ENCODE measurements at places on chromosomes 2 and 18. TPM values are rescaled to one million over a fixed set of nuclear protein-coding genes. Genes with fewer than 3 reads are reported as not detected.

The ATP8B1 gene
- total RNA-seq, result 11.2 TPM

The FOXI3 gene
- not detected for total RNA-seq

The NYAP2 gene
- total RNA-seq, result not detected

The SETBP1 gene
- total RNA-seq, result 15.0 TPM

The LINC00305 gene
- not detected for total RNA-seq

The TLX2 gene
- not detected for total RNA-seq

The SERPINB3 gene
- total RNA-seq, result not detected

- DNase-seq, result no peak
Measured at GRCh38 chr2:88022669-88022921, 6.2 kb upstream of the RNU2-63P start.

DNA sequence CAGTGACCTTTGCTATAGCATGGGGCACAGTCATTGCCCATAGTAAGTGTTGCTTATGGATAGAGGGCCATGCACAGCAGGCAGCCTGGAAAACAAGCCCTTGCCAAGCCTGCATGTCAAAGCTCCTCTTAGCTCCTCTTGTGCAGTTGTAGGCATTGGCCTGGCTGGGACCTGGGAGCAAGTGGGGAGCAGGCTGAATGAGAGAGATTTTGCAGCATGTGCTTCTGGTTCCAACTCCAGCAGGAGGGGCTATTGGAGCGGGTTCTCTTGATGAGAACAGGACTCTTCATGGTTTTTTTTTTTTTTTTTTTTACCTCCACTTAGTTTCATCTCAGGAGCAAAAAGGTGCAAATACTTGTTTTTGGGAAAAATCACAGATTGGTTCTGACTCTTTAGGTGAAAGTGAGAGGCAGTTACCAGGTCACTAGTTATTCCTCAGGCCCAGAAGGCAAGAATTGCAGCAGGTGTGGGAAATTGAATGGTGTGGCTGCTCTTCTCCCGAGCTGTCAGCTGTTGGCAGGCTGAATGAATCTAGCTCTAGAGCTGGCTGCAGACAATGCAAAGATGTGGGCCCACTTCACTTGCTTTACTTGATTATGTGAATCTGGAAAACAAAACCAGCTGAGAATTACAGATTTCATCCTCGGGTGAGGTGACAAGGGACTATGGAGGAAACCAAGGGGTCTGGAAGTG is 95.9 kb downstream of the MAP4K4 start:
- no peak for DNase-seq

- DNase-seq, result peak; percentile 11
Measured at GRCh38 chr2:11573418-11574175, 39.8 kb downstream of the GREB1 start.

DNA sequence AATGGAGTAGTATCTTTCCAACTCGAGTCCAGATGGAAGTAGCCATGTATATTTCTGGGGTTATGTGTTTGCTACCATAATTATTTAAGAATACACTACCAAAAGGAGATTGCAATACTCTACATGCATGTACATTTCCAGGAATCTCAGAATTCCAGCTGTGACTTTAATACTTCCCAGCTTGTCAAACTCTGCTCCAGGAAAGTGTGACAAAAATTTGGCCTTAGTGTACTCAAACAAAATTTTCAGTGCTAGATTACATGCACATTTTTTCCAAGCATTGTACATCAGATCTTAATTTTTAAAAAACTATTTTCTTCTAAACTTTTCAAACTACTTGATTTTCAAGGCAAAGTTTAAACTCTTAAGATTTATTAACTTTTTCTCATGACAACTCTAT is 1791.6 kb downstream of the SUCLG1 start:
- no peak for DNase-seq

DNA sequence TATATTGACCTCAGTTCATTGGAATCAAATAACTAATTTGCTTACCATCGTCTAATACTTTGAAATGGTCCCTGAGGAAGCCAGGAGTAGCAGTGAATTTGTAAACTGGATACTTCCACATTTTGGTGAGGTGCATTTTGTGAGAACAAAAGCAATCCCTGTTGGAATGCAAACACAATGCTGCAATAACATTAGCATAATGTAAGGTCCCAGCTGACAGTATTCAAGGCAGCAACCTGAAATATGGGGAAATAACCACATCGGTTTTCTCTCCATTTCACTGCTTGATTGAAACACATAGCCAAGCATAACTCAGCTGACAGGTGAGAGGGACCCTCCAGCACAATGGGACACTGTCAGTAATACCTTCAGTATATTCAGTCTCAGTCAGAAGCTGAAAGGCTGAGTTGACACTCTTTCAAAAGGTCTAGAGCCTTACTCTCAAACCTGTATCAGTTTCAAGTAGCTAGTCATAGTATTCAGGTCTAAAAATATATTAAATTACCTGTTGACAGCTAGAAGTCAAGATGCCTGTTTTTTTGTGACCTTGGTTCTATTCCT is 1311.9 kb upstream of the NRXN1 start:
- no peak for DNase-seq

- no peak for DNase-seq
Measured at GRCh38 chr2:207465894-207466293, 63.9 kb upstream of the CREB1 start.

DNA sequence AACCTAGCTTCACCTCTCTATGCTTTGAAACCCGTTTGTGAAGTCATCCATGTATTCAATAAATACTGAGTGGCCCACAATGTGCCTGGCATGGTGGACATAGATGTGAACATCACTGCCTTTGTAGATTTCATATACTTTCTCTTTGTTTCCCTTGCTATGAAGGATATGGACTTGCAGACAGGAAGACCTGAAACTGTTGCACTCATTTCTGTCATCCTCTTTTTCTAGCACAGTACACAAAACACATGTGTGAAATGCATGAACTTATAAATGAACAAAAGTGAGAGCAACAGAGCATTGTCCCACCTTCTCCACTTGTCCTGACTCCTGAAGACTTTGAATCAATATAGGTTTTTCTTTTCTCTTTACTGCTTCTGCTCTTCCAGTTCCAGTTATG is 249.4 kb upstream of the LINC00305 start:
- no peak for DNase-seq

GRCh38 chr18:69948919-69949537 is 1.4 kb upstream of the CD226 start:
- DNase-seq, result peak; percentile 71

DNA sequence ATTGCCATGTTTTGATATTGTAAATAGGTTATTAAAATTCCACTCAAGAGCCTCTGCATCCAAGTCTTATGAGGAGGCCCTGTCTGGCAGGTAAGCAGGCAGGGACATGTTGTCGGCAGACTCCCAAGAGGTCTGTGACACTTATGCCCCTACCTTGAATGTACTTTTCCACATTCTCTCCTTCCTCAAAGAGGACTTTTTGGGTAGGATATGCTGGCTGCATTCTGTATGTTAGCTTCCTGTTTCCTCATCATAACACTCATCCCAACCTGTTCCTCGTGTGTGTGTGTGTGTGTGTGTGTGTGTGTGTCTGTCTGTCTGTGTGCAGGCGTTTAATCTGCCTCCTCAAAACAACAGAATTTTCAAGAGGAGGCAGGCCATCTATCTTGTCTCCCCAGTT is 75.3 kb downstream of the USP40 start:
- DNase-seq, result no peak

DNA sequence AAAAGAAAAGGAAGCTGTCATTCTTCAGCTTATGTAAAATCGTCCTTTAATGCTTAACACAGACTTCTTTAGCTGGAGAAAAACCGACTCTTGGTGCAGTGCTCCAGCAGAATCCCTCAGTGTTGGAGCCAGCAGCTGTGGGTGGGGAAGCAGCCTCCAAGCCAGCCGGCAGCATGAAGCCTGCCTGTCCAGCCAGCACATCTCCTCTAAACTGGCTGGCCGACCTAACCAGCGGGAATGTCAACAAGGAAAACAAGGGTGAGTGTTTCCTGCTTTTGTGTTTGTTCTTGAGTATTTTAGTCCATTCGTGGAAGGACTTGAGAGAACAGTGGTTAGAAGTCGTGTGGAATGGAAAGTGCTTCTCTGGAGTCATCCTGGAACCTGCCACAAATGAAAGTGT is 38.9 kb downstream of the KDM3A start:
- DNase-seq, result no peak

DNA sequence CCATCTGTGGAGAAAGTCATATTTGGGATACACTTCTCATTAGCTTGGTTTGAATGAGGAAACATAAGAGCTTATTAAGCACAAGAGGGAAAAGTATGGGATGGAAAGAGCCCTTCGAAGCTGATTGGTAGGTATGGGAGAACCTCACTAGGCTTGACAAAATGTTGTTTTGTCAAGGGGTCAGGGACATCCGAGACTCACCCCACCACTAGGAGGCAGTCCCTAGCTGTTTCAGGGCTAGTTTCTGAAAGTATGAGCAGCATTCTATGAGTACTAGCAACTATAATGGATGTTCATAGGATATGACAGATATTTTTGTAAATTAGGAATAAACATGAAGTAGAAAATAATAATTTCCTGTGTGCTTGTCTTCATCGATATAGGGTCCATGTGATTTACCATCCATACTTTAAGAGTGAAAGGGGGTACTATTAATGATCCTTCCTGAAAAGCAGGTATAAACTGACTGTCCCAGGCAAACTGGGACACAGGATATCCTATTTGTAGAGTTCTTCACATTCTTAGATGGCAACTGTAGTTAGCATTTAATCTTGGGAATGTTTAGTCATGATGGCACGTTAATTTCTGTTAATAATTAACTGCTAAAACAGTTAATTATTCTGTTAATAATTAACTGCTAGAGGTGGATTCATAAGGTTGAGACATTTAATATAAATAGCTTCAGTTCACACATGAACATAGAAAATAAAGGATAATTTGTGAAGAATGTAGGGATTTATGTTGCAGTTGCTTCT is 28.4 kb downstream of the OTX1 start:
- no peak for DNase-seq

- DNase-seq, result no peak
Measured at GRCh38 chr2:25690058-25690457, 16.7 kb upstream of the DTNB start.

DNA sequence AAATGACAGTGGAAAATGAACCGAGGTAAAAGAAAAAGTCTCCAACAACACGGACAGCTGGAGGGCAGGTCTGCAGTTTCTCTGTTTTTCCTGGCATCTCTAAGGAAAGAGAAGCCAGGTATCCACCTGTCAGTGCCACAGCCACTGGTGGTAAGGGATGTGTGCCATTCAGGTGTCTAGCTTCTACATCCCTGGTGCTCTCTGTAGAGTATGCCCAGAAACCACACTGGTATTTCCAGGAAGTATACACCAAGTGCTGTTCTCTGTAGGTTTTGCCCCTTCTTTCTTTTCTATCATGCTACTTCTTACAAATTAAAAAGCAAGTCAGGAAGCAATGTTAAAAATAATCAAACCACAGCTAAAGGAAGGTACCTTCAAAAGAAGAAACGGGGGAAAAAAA is 7.6 kb upstream of the AGFG1 start:
- DNase-seq, result no peak

- DNase-seq, result no peak
Measured at GRCh38 chr2:183782436-183782835, 658.2 kb downstream of the NUP35 start.

GRCh38 chr2:172085460-172086159 is at the start of gene DLX1:
Gene DLX1, plus strand, starts transcription at chr2:172085507. Its CDS starts 171 bp downstream, at chr2:172085678.
- no peak for DNase-seq

DNA sequence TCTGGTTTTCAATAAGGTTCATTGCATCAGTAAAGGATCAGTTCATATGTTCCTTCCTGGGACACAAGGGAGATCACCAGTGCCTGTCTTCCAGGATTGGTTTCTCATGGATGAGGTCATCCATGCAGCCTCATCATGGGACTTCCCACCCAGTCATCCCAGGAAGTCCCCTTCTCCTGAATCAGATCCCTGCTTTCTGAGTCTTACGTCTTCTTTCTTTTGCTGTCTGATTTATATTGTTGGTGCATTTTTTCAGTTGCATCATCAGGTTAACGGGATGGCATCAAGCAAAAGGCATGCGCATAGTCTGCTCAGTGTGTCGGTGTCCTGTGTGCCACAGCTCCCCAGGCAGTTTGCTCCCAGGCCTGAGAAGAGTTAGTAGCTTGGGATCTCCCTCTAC is 105.9 kb downstream of the SOX11 start:
- DNase-seq, result no peak

DNA sequence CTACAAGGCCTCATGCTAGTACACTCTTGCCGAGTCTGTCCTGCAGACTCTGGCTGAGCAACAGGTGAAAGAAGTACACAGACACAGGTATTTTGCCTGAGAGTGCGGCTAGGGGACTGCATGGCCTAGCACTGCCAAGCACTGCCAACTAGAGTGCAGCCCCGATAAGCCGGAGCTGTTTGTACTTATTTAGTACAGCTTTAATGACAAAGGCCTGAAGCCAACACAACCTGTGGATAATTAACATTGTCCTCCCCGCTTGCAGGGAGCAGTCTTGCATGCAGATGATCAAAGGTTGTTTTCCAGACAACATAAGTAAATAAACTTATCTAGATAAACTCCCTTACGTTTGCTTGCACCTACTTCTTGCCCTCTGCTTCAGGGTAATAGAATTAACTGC is 63.7 kb upstream of the MMADHC start:
- DNase-seq, result no peak

DNA sequence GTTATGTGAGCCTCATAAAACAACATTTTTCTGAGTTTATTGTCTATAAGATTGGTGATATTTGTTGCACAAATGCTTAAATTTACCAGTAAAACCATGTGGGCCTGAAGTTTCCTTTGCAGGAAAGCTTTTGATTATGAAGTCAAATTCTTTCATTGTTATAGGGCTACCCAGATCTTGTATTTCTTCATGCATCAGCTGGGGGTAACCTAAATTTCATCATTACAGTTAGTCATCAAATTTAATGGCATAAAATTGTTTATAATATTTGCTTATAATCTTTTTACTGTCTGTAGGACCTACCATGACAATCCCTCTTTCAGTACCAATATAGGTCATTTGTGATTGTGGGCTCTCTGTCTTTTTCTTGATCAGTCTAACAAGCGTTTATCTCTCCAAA is 47.8 kb downstream of the SMAD2 start:
- peak; percentile 43 for DNase-seq

- DNase-seq, result no peak
Measured at GRCh38 chr18:67876871-67877270, 360.4 kb upstream of the DSEL start.

DNA sequence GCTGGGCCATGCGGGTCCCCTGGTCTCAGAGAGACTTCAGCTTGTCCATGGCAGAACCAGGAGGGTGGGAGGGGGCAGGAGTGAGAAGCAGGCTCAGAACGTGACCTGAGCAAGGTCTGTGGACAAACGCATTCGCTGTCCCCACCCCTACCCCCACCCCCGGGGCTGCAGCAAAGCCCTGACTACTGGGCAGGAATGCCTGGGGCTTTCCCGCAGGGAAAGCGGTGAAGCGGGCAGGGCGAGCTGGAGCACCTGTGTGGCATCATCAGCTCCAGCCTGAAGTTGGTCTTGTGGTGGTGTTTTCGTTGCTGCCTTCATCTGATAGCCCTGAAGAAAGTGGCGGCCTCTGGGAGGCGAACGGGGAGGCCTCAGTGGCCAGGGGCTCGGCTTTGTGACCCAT is 26.1 kb upstream of the ALKAL2 start:
- no peak for DNase-seq
